Right cardiac atrium (tissue), 5 donors: ENCODE measurements at places on chromosomes 13 and 19.

DNA sequence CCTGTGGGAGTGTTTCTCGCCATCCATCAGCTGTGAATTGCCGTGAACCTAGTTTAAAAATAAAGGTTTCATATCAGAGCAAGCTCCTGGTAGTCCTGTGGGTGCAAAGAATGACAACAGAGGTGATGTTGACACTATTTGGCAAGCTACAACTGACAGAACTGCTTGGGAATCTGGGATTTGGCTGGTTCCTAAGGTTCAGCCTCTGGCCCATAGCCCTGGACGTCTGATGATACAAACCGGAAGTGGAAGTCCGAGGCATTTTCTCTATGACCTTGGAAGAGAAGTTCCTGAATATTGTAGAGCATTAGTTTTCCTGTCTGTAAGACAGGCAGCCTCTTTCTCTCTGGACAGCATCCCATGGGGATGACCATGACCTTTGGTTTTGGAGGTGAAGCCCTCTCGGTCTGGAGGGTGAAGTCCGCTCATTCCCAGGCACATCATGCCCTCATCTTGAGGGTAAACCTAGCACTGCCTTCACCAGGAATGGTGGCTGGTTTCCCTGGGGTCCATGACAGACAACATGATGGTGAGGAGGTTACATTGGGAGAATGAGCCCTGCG is 29.1 kb downstream of the GATAD2A start:
- DNase-seq = peak; percentile 71

GRCh38 chr19:11554160-11554559 is 4.9 kb downstream of the ELOF1 start:
- no peak for DNase-seq

DNA sequence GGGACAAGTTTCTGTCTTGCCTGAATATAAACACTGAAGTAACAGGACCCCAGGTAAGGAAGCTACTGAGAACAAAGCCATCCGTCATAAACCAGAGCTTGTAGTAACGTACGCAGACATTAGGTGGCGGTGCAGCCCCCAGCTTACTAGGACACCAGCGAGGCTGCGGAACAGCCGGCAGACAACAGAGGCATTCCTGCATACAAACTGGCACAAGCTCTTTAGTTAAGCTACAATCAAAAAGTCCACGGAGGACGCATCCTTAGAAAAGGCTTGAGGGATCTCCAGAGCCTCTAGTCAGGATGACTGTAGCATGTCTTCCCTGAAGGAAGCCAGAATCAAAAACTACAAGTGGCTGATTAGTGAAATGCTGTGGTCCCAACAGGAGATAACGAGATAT is 26.2 kb downstream of the ZNF160 start:
- peak; percentile 87 for DNase-seq

DNA sequence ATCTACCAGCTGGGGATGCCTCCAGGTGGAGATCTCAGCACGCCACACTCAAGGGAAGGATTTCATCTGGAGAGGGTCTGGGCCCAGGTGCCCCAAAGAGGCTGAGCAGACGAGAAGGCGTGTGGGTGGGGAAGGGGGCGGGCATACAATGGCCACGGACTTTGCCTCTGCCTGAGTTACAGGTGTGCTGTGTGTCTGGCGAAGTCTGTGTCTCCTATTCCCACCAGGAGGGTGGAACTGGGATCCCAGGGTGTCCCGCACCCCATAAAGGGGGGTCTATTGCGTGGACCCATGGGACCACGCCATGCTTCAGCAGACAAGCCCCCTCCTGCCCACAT is 3.6 kb downstream of the TLE2 start:
- DNase-seq = no peak

GRCh38 chr19:44689290-44690130 is 9.4 kb upstream of the CEACAM16 start:
- DNase-seq = peak; percentile 92

DNA sequence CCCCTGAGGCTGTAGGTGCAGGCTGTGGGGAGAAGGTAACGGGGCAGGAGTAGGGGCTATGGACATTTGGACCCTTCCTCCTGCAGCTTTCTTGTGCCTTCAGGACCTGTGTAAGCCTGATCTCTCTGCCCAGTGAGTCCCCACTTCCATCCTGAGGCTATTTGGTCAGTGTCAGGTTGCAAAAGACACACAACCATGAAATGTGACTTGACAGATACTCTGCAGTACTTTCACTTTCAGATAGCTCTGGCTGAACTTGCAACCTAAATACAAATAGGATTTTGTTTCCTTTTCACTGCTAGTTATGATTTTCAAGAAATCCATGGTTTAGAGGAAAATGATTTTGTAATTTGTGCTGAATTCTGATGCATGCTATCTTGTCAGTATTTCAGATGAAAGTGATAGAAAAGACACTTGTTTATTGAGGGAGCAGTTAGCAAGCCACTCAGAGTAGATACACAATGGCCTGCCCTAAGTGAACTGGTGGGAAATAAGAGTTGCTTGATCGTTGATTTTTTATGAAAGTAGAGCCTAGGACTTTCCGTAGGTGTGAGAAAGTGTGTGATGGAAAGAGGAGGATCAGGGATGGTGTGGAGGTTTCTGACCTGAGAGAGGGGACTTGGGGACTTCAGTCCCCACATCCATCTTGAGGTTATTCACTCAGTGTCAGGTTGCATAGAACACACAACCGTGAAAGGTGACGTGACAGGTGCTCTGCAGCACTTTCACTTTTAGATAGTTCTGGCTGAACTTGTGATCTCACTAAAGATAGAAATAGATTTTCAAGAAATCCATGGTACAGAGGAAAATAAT is 18.1 kb upstream of the EID2 start:
- DNase-seq = no peak

- DNase-seq = no peak
Measured at GRCh38 chr19:52142001-52142595, 2.4 kb upstream of the ZNF616 start.

DNA sequence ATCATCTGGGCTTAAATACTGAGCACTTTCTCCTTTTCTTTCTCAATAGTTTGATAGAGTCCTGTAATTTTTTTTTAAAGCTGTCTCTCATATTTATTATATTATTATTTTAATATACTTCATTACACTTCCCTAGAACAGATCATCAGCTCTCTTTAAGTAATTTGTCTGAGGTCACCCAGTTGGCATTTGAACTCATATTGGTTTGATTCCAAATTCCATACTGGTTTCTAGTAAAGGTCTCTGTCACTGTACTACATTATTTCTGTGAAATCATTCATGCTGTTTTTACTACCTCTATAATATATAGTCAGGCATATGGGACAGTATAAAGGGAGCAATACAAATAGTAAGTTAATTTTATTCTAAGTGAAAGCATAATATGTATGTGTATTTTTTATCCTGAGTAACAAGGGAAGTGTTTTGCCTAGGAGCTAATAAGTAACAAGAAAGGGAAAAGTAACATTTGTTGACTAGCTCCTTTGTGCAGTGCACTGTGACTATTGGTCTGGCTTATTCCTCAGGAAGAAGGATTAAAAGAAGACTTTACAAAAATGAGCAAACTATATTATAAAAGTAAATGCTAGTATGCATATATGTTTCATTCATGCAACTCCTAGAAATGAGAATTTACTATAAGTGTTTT is 14.3 kb downstream of the LPAR6 start:
- DNase-seq = no peak
